Uterus (tissue), 4 donors: ENCODE measurements at places on chromosomes 2 and 18.

DNA sequence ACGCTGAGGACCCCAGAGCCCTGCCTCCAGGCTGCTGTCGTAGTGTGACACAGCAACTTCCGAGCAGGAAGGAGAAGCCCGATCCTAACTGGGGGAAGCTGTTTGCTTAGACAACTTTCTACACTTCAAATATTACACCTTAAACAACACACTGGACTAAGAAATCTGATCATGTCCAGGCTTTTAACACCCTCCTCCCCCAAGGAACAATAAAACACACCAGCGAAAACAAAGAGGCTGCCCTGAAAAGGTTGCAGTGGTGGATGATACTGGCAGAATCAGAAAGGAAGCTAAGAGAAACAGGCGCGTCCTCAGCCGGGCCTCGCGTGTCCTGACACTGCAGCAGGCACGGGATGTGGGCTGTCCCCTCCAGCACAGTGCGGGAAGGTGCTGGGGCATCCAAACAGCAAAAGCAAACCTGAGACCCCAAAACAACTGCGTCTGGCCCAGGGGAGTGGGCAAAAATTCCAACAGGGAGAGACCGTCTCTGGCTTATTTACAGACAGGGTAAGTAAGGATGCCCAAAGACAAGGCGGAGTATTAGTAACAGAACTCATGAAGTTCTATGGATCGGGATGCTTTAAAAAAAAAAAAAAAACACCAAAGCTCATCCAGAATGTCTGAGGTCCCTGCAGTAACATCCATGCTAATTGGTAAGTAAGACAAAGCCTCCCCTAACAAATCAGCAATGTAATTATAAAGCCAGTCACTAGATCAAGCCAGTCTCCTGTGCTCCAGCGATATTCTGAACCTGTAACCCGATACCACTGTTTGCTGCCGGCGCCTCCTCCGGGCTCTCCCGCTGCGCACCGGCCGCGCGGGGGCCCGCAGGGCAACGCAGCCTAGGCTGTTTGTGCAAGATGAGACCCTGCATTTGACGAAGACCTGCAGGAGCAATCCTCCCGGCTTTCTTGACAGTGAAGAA, 9.0 kb downstream of the SERTAD2 start:
- H3K27ac ChIP-seq = peak overlapping the region; percentile 94
- H3K4me3 ChIP-seq = peak overlapping the region; percentile 39
- no peaks in the 10 kb centered on the region for H3K27me3 ChIP-seq
- DNase-seq = peak; percentile 74

GRCh38 chr18:8124232-8125146, 484.7 kb upstream of the RAB12 start:
- H3K27ac ChIP-seq = no peak overlapping the region
- H3K36me3 ChIP-seq = no peaks in the 10 kb centered on the region
- no peaks in the 10 kb centered on the region for H3K4me1 ChIP-seq
- no peak overlapping the region for H3K4me3 ChIP-seq

DNA sequence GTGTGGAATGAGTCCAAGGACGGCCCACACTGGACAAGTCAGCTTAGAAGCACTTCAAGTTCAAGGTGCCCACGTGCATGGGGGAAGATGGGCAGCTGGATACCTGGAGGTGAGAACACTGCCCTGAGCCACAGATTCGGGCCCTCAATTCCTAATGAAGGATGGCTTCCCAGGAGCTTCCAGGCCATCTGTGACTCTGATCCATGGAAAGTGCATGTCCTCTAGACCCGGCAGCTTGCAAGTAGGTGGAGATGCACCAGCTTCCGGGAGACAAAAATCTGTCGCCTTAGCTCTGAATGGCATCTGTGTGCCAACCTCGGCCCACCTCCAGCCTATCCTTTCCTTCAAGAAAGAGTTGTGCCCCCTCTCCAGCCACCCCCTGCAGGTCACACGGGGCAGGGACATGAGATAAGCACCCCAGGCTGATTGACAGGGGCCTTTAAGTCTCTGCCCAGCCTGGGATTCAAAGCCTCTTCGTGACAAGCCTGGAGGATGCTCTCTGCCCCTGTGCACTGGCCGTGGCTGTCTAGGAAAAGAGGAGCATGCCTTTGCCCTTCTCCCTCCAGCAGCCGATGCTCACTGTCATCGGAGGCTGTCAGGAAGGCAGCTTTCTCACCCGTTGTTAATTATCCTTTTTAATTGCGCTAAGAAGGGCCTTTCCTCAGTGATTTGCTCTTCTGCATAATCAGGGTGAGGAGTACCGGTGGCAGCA, 65.5 kb downstream of the BIN1 start:
- H3K36me3 ChIP-seq = no peaks in the 10 kb centered on the region
- no peaks in the 10 kb centered on the region for H3K27me3 ChIP-seq
- DNase-seq = no peak

GRCh38 chr18:60452421-60452820, 79.8 kb upstream of the MC4R start:
- no peak overlapping the region for H3K27ac ChIP-seq
- H3K4me3 ChIP-seq = no peak overlapping the region
- H3K4me1 ChIP-seq = no peaks in the 10 kb centered on the region
- H3K36me3 ChIP-seq = no peaks in the 10 kb centered on the region
- no peak for DNase-seq

- no peak for DNase-seq
- H3K36me3 ChIP-seq = no peaks in the 10 kb centered on the region
- no peak overlapping the region for H3K27ac ChIP-seq
- no peaks in the 10 kb centered on the region for H3K27me3 ChIP-seq
Observed at GRCh38 chr18:38940863-38941531, 1375.4 kb upstream of the CELF4 start.

DNA sequence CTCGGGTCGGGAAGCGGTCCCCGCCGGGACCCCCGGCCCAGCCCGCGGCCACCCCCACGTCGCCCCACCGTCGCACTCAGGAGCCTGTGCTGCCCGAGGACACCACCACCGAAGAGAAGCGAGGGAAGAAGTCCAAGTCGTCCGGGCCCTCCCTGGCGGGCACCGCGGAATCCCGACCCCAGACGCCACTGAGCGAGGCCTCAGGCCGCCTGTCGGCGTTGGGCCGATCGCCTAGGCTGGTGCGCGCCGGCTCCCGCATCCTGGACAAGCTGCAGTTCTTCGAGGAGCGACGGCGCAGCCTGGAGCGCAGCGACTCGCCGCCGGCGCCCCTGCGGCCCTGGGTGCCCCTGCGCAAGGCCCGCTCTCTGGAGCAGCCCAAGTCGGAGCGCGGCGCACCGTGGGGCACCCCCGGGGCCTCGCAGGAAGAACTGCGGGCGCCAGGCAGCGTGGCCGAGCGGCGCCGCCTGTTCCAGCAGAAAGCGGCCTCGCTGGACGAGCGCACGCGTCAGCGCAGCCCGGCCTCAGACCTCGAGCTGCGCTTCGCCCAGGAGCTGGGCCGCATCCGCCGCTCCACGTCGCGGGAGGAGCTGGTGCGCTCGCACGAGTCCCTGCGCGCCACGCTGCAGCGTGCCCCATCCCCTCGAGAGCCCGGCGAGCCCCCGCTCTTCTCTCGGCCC, 13.6 kb downstream of the SPEG start:
- no peak for DNase-seq
- peak overlapping the region; percentile 98 for H3K27ac ChIP-seq
- H3K36me3 ChIP-seq = no peaks in the 10 kb centered on the region

- no peaks in the 10 kb centered on the region for H3K27me3 ChIP-seq
- H3K36me3 ChIP-seq = no peaks in the 10 kb centered on the region
- no peak for DNase-seq
- H3K4me3 ChIP-seq = no peak overlapping the region
Observed at GRCh38 chr2:181998891-181999654, 13.4 kb downstream of the PPP1R1C start.

DNA sequence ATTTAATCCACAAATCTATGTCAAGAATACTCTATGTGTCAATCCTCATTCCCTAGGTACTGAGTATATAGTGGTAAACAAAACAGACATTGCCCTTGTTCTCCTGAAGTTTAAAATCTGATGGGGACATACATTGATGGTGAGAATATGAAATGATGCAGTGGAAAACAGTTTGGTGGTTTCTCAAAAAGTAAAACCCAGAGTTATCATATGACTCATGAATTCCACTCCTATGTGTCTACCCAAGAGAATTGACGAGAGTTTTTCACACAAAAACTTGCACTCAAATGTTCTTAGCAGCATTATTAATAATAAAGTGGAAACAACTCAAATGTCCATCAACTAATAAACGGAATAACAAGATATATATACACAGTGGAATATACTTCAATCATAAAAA, 586.7 kb downstream of the CCDC85A start:
- no peaks in the 10 kb centered on the region for H3K27me3 ChIP-seq
- H3K4me1 ChIP-seq = no peaks in the 10 kb centered on the region
- H3K36me3 ChIP-seq = no peaks in the 10 kb centered on the region
- DNase-seq = no peak
- H3K27ac ChIP-seq = no peak overlapping the region
